Spleen (tissue), 13 donors: ENCODE measurements at places on chromosomes 2 and 18.

DNA sequence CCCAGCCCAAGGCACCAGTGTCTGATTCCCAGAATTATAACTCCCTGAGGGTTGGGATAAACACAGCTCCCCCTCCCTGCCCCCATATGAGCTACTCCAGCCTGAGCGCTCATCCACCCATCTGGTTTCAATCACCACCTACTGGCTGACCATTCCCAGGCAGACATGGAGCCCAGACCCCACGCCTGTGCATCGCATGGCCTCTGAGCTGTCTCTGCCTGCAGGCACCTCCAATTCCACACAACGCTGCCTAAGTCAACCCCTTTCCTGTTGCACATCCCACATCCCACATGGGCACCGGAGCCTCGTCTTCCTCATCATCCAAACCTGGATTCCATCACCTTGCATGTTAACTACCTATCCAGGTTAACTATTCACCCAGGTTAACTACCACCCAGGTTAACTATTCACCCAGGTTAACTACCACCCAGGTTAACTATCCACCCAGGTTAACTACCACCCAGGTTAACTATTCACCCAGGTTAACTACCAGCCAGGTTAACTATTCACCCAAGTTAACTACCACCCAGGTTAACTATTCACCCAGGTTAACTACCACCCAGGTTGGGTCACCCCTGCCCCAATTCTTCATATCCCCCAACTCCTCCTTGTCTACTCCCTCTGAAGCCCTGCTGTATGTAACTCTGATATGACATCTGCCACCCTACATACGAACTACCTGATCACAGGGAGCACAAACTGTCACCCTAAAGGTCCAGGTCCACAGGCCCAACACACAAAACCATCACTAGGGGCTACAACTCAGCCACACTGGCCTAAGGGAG, 47.8 kb downstream of the TEX51 start:
- DNase-seq = no peak

GRCh38 chr2:241034490-241035141, 36.2 kb downstream of the SNED1 start:
- peak; percentile 64 for DNase-seq

GRCh38 chr2:102142829-102143449, 393 bp downstream of the IL1R1 start:
- no peak for DNase-seq

DNA sequence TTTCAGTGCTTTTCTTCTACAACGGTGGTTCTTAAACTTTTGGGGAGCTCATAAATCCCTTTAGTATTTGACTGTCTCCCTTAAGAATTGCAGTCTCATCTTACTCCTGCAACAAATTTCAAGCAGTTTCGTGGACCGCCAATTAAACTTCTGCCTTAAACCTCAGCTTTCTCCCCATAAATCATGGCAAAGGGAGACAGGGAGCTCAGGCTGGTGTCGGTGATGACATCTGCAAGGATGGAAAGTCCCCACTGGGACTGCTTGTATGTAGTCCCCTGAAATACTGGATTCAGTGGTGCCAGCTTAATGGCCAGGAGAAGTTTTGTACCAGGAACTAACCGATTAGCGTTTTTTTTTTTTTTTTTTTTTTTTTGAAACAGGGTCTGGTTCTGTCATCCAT, 148.7 kb upstream of the ITGA6 start:
- DNase-seq = no peak

- DNase-seq = no peak
Measured at GRCh38 chr18:67695684-67696083, 179.2 kb upstream of the DSEL start.

- DNase-seq = peak; percentile 85
Measured at GRCh38 chr2:73291093-73291460, 2.3 kb downstream of the EGR4 start.

DNA sequence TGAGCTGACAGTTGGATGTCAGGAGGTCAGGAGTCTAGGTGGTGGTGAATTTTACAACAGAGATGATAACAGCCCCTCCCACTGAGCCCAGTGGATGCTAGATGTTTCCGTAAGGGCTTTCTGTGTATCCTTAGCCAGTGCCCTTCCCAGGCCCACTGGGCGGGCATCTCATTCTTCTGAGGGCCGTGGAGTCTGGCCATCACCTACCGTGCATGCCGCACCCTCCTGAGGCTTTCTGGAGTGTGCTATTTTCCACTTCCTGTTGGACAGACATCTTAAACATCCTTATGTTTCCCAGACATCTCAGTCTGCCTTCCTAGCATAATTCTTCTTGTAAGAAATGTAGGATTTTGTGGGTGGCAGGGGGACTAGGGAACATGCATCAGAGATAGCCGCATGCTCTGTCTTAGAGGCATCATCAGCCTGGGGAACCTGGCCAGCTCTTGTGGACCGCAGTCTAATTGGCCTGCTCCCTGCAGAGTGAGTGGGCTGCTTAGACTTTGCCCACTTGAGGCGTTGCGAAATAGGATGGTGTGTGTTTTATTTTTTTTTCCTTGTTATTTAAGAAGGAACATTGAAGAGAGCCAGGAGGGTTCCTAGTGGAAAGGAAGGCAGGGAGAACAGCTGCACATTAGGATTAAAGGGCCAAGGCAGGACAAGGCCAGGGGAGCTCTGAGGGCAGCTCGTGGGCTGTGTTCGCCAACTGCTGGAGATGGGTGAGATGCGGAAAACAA, 135.8 kb downstream of the SH3RF3 start:
- DNase-seq = no peak
